RWPE1 (cell line): ENCODE measurements at places on chromosomes 4 and X.
A peak's percentile ranks its signal among the peaks of the same experiment; 100 is the strongest.

DNA sequence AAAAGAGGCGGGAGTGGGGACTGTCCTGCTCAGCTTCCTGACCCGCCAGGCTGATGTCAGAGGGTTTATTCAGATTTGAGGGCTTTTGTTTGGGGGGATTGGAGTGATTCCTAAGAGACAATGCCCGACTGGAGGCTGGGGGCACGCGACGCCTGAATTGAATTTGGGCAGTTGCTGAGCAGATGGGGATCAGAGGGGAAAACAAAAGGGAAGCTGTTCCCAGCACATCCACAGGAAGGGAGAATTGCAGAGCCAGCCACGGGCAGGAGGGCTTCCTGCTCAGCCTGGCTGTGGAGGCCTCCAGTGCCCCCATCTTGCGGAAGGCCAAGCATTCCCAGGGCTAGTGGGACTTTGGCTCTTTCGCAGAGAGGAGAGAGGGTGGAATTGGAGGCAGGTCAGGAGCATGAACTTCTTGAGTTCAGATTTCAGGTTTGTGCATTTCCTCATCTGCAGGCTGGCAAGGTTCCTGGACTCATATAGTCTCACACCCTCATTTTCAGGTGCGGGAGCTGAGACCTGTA is 162.8 kb downstream of the NHS start:
- DNase-seq: no peak

GRCh38 chr4:156437666-156438065 is 484.0 kb upstream of the CTSO start:
- DNase-seq: no peak

DNA sequence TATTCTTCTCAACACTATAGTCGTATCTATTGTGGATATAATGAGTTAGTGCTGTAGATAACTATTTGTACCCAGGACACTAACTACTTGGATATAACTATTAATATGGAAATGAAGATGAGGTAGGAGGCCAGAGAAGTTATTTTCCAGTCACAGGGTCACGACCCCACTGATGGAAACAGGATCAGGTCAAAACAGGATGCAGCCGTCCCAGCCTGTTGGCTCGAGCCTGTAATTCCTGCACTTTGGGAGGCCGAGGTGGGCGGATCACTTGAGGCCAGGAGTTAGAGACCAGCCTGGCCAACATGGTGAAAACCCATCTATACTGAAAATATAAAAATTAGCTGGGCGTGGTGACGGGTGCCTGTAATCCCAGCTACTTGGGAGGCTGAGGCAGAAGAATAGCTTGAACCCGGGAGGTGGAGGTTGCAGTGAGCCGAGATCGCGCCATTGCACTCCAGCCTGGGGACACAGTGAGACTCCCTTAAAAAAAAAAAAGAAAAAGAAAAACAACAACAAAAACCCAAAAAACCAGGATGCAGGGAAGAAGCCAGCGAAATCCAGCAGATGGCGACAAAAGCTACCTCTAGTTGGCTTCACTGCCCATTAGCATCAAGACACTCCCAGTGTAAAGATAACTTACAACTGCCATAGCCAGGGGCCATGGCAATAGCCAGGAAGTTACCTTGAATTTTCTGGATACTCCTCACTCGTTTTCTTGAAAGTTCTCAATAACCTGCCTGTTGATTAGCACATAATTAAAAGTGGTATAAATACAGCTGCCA is 37.9 kb upstream of the NKAP start:
- peak; percentile 25 for DNase-seq

GRCh38 chrX:148871422-148872160 is 371.2 kb downstream of the AFF2 start:
- no peak for DNase-seq

DNA sequence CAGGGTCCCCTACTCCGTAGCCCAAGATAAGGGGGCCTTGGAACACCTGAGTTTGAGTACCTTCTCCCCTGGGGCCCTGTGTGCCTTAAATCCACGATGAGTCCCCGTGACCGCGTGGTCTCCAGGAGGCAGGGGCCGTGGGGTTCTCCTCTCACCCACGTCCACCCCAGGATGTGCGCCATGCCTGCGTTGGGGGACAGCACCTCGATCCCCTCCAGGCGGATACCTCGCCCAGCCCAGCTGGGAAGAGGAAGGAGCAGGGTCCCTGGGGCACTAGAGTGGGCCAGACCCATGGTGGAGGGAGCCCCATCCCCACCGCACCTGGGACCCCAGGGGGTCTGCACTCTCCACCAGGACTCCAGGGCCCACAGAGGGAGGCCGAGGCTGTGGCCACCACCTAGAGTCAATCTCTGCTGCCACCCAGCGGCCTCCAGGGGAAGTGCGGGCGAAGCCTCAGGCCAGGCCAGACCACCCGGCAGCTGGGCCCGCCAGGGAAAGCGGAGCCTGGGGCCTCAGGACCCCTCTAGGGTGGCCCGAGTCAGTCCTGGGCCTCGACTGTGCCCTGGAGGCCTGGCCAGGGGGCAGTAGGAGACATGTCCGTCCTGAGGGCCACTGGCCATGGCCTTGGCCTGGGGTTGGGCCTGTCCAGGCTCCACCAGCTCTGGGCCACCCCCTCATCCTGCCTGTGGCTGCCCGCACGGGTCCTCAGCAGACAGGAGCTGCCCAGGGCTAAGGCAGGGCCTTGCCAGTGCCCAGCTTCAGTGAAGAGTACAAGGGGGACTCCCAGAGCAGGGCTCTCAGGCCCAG is 55.0 kb downstream of the FAM53A start:
- DNase-seq: peak; percentile 58

- no peak for DNase-seq
Measured at GRCh38 chrX:6203462-6204215, 25.0 kb downstream of the NLGN4X start.

DNA sequence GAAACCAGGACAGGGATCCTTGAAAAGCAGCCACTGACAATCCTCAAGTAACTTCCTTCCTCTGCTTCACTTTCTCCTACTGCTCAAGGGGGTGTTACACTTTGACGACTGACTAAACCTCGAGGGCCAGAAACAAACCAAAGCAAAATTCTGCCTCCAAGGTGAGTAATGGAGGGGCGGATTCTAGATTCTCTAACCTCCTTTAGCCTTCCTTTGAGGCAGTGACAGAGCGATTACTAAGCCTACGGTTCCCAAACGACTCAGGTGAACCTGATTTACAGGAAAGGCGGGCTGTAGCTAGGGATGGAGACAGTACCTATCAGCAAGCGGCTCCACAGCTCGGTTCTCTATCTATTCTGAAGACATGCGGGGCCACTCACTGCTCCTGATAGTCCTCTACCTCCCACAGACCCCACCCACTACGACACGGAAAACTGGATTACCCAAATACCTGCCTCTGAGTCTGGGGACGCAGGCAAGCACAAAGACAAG is 487 bp downstream of the TBCK start:
- peak; percentile 69 for DNase-seq

GRCh38 chr4:160831165-160831922 is 1332.5 kb downstream of the FSTL5 start:
- DNase-seq: no peak

GRCh38 chrX:123731987-123732669 is 724 bp downstream of the THOC2 start:
- DNase-seq: peak; percentile 23

DNA sequence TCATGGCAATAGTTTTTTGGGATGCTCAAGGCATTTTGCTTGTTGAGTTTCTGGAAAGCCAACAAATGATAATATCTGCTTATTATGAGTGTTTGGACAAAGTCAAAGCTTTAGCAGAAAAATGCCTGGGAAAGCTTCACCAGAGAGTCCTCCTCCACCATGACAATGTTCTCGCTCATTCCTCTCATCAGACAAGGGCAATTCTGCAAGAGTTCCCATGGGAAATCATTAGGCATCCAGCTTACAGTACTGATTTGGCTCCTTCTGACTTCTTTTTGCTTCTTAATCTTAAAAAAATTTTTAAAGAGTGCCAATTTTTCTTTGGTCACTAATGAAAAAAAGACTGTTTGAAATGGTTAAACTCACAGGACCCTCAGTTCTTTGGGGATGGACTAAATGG is 136.3 kb downstream of the UBE2K start:
- DNase-seq: no peak

GRCh38 chr4:26104056-26104685 is 190.2 kb downstream of the SMIM20 start:
- DNase-seq: no peak

DNA sequence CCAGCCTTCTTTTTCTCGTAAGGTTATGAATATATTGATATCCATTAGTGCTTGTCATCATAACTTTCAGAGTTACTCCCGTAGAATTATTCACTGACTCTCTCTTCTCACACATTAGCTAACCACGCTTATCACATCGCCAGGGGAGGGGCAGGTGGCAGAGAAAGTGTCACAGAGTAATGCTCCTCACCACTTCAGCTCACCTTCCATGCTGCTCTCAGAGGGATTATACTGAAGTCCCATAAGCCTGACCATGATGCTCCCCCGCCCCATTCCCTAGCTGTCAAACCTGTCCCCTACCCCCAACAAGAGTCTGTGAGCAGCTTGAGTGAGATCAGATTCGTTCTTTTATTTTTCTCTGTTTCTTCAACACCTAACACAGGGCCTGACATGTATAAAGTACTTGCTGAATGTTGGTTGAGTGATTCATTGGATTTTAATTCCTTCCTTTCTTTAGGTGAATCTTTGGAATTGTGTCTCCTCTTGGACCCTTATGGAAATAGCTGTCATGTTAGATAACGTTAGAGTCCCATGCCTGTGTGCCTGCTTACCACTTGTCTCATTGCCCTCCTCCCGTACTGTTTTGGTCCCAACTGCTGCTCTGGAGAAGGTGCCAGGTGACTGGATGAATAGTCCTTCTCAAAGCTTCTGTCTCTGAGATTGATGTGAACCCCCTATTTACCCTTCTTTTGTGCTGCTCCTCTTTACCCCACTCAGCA is 55.1 kb downstream of the RS1 start:
- no peak for DNase-seq

- DNase-seq: no peak
Measured at GRCh38 chr4:27881705-27882104, 1021.1 kb downstream of the STIM2 start.

DNA sequence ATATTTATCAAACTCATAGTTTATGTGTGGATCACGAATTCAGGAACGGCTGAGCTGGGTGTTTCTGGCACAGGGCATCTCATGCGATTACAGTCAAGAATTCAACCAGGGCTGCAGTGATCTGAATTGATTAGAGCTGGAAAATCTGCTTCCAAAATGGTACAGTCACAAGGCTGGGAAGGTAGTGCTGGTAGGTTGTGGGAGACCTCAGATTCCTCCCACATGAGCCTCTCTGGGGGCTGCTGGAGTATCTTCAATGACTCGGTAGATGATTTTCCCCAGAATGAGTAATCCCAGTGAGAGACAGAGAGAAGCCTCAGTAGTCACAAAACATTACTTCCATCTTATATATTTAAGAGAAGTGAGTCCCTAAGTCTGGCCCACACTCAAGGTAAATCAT is 36.2 kb upstream of the PRDX4 start:
- DNase-seq: no peak

GRCh38 chr4:152885185-152885584 is 50.9 kb upstream of the FHDC1 start:
- no peak for DNase-seq

DNA sequence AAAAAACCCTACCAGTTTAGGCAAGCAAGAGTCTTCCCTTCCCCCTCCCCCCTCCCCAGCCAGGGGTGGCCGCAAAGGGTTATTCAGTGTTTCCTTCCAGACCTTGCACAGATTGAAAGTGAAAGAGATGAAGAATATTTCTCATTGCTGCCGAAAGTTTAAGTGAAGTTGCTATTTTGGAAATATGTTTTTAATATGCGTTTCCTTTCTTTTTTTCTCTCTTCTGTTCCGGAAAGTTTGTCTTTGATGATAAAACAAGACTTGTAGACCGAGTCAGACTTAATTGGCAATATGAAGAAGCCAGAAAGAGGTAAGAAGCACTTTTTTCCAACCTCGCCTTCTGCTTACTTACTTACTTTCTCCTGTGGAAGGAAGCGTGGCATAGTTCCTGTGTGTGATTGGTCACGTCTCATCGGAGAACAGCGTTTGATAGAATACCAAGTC is 58.5 kb upstream of the CLCN4 start:
- no peak for DNase-seq

DNA sequence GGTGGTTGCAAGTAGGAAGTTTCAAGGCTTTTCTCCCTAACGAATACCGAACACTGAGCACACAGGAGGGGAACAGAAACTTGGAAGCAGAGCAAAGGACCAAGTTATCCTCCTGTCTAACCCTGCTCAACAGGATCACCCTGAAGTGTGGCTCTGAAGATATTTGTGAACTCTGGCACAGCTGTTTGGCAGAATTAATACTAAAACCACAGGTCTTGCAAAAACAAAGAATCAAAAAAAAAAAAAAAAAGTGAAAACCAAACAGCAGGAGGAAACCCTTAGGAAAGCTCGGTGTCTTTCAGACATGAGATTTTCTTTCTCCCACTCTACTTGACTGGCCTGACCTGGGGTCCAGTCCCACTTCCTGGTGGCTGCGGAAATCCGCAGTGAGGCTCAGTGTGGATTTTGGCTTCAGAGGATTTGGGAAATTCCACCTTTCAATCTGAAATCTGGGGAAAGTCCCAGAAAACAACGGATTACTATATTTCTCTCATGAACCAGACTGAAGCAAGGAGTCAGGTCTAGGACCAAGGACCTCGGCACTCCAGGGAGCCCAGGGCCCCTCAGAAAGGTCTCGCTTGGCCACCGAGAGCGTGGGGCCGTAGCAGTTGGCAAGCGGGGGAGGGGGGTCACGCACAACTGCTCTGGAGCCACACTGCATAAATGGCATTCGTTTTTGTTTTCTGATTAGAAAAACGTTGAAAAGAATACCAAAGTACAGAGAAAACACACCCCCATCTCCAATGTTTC is 867 bp downstream of the TIFA start:
- DNase-seq: no peak

DNA sequence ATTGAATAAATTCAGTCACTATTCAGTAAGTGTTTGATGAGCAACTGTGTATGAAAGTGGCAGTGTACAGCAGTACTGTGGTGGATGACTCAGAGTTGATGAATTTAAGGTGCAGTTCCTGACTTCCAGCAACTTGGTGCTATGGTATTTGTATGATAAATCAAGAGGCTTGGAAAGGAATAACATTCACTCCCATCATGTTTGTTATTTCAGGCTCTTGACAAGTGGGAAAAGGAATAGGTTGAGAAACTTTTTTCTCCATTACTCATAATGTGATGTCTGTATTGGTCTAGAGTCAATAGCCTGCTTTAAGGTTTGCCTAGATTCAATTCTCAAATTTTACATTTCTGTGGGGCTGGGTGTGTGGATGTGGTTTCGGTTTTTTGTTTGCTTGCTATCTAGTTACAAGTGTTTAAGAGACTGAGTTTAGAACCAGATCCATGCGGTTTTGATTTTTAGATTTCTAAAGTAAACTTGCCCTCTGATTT is 35.1 kb upstream of the CYP2U1 start:
- DNase-seq: peak; percentile 93

- DNase-seq: no peak
Measured at GRCh38 chrX:5842601-5843000, 386.1 kb downstream of the NLGN4X start.

DNA sequence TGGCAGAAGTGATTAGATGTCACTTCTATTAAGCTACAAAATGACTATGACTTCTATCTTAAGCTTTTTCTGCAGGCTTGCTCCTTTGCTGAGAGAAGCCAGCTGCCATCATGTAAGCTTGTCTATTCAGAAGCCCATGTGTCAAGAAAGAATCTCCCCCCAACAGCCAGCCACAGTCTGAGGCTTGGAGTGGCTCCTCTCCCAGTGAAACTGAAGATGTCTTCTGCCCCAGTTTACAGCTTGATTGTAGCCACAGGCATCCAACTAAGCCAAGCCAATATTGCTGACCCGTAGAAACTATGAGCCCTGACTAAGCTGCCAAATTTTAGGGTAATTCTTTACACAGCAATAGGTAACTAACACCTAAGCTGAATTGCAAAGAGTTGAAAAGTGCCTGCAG is 26.7 kb upstream of the SLC10A7 start:
- DNase-seq: no peak

GRCh38 chr4:151736361-151736760 is 24.4 kb downstream of the GATB start:
- DNase-seq: no peak
